Neuronal stem cell (in vitro differentiated cells): ENCODE measurements at places on chromosomes 5 and 9.
A peak's percentile ranks its signal among the peaks of the same experiment; 100 is the strongest.

DNA sequence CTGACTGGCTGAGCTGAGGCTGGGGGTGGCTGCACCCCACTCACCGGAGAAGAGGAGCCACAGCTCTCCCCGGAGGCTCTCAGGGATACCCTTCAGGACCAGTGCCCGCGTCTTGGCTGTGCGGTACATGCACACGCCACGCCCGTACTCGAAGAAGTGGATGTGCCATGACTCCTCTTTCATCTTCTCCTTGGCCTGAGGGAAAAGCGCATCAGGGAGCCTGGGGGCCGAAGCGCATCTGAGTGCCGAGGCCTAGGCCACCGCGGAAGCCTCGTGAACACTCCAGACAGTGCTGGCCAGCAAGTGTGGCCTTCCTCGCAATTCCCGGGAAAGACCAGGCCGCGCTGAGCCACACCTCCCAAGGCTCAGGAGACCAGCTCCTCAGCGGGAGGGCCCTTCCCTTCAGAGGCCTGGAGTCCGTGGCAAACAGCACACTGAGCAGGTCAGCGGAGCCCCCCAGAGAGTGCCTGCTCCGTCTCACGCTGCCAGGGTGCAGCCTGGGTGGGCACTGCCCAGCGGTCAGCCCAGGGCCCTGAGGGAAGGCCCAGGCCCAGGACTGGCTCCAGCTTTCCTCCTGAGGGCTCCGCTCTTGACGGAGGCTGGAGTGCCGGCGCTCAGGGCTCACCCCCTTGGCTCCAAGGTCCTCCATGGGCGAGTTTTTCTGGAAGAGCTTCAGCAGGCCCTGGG lies 20.5 kb upstream of the MRNIP start:
- no peak for DNase-seq

GRCh38 chr5:159901772-159902171 lies 14.5 kb upstream of the ADRA1B start:
- no peak for DNase-seq

DNA sequence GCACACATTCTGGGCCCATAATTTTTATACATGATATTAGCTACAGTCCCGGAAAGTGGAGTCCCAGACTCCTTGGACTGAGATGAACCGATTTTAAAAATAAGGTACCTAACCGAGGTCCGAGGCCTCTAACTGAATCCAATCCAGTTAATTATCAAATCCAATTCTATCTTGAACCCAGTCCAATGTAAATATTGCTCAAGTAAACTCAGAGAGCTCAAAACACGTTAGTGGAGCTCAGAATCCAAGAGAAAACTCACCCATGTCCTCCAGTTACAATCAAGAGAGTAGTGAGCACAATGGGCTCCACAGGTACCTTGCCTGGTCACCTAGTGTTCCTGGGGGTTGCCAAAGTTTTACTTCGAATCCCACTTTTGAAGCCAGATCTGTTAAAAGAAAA lies 37.9 kb upstream of the DIRAS2 start:
- no peak for DNase-seq

GRCh38 chr9:18452276-18452675 lies 21.7 kb upstream of the ADAMTSL1 start:
- no peak for DNase-seq

DNA sequence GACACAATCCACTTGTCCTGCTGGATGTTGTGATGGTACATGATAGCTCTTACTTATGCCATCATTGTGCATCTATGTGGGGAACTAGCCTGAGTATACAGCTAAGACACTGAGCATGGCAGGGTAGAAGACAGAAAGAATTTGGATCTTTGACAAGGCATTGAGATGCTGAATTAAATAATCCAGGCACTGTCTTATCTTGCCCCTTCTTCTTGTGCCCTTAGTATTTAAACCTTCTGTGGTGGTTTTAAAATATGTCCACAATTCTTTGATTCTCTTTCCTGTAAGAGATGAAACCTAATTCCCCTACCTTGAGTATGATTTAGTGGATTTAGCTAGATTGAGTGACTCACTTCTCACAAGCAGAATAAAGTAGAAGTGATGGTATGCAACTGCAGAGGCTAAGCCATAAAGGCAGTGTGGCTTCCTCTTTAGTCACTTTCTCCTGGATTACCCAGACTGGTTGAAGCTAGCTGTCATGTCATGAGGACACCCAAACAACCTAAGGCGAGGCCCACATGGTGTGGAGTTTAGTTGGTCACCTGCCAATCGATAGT lies 174.0 kb upstream of the NREP start:
- DNase-seq: no peak

GRCh38 chr9:133344071-133344470 lies 3.9 kb downstream of the MED22 start:
- DNase-seq: no peak

- no peak for DNase-seq
Measured at GRCh38 chr5:113124265-113124664, 147.7 kb downstream of the DCP2 start.

- no peak for DNase-seq
Measured at GRCh38 chr5:175824676-175825075, 46.7 kb upstream of the CPLX2 start.

GRCh38 chr9:121368745-121369144 lies 1.3 kb downstream of the STOM start:
- DNase-seq: no peak

DNA sequence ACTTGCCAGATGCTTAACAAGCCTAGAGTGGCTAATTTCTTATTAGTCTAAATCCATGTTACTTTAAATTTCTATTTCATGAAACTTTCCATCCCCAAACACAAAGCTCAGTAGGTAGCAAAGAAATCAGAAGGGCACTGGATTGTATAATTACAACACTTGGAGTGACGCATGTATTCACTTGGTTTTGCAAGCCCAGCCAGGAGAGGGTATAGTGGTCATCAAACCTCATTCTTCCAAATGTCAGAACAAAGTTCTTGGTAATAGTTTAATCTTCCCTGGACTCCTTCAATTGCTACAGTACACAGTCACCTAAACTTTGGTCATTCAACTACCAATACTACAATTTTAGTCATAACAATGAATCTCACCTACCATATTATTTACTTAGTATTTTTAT lies 112.1 kb downstream of the SEMA6A start:
- DNase-seq: no peak

DNA sequence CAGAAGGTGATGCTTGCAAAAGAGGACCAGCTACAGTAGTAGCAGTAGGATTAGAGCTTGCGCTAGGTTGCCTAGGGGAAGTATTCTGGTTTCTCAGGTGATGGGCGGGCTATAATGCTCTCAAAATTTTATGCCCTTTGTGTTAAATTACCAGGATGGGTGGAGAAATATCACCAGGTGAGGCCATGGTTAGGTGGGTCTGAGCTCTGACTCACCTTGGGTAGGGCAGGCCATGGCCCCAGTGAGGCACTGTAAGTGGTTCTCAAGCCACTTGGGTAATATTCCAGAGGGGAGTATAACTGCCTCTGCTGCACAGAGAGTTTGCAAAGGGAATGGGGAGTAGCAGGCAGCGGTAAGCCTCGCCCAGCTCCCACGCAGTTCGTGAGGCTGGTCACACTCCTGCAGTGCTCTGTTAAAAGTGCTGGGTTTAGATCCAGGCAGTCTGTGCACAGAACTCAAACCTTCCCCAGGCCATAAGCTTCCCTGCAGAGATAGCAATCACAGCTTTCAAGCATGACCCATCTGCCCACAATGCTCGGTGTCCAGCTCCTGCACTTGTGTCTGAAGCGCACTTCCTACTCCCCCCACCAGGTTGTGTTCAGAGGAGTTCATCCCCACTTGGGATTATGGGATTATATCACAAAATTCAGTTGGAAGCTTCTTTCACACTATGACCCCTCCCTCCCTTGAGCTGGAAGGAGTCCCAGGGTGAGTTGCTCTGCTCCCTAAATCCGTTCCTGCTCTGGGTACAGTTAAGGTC lies 575.0 kb downstream of the CHSY3 start:
- no peak for DNase-seq

DNA sequence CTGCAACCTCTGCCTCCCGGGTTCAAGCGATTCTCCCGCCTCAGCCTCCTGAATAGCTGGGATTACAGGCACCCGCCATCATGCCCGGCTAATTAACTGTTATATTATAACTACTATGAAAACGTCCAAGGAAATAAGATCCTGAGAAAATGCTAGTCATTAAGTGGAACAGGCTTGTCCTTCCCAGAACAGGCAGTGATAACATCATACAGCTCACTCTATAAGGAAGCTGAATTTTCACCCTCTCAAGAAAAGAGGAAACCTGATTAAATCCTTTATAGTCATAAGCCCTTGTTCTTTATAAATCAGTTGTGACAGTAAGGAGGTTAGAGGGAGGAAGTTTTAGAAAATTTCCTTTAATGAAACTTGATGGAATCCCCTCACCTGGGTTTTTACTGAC lies 163.9 kb upstream of the CLINT1 start:
- DNase-seq: no peak

DNA sequence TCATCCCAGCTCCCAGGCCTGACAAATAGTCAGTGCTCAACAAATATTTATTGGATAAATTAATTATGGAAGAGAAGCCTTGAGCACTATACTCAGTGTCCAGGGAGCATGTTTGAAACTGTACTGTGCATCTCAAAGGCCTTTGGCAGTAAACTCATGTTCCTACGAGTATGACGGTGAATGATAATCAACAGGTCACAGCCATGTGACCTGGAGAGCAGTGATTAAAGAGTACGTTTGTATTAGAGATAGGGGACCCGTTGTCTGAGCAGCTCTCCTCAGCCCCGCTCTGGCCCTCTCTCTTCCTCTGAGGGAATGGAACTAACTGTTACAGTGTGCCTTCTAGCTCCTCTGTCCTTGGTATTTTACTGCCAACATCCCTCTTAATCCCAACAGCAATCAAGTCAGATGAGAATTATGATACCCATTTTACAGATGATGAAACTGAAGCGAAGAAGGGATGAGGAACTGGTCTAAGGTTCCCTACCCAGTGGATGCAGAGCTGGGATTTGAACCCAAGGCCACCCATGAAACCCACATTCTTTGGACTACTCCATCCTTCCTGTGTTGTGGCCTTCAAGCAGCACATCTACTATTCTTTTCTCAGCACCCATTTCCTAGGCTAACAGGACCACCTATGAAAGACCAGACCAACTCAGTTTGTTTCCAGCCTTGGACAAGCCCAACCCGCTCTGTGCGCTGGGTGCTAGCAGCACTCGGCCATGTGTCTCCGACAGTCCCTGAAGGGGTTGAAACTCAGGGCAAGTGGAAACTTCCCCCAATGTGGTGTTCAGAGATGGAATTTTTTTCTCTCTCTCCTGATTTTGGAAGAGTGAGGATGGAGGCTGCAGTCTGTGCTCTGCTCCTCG lies 34.9 kb downstream of the SPRY4 start:
- no peak for DNase-seq

- no peak for DNase-seq
Measured at GRCh38 chr5:36365896-36366295, 64.2 kb upstream of the RANBP3L start.

DNA sequence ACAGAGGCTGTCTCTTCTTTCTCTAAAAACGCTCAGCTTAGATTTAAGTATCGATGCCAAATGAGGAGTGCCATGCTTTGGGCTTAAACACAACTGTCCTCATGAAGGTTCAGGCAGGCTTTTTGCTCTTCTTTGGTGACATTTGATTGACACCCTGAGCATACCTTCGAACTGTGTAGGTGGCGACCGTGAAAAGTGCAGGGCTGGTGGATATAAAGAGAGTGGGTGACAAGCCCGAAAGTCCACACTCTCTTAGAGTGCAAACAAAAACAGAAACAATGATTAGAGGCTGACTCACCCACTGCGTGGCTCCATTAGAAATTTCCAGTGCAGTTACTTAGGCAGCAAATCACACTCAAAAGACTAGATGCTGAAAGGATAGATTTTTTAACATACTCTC lies 141.7 kb downstream of the SYK start:
- DNase-seq: no peak

- no peak for DNase-seq
Measured at GRCh38 chr5:170431571-170431970, 42.4 kb upstream of the KCNMB1 start.

DNA sequence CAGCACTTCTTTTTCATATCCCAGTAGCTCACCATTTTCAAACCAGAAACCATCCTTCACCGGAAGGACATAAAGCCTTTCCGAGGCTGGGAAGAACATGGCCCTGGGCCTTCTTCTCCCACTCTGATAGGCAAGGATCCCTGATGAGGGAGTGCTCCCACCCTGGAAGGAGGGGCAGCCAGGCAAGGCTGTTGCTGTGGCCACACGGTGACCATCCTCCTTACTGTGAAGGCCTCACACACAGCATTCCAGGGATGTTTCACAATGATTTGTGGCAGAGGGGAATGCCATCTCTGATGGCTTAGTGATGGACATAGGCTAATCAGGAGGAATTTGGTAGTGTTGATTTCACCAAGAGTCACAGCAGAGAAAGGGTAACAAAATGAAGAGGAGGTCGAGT lies 130.7 kb downstream of the ADAMTS12 start:
- DNase-seq: peak; percentile 9

DNA sequence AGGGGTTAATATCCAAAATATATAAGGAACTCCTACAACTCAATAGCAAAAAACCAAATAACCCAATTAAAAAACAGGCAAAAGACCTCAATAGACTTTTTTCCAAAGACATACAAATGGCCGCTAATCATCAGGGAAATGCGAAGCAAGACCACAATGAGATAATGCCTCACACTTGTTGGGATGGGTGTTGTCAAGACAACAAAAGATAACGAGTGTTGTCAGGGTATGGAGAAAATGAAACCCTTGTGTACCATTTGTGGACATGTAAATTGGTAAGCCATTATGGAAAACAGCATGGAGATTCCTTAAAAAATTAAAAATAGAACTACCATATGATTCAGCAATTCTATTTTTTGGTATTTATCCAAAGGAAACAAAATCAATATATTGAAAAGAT lies 620.2 kb downstream of the ACTL7B start:
- no peak for DNase-seq

DNA sequence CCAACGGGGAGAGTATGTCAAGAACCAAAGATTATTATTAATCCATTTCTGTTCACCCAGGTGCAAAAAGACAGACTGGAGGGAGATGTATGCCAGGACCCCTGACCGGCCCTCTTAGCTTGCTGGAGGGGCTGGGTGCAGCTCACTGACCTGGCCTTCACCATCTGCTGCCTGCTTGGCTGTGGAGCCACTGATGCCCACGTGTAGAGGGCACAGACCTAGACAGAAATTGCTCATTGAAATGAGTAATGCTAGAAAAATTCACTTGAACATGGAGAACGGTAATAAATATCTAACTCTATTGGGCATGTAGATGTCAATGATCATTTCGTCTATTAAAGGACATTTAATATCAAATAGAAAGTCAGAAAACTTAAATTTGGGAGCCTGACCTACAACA lies 58.8 kb upstream of the ERCC6L2 start:
- no peak for DNase-seq

GRCh38 chr9:114169952-114170770 lies 14.8 kb downstream of the COL27A1 start:
- DNase-seq: no peak

DNA sequence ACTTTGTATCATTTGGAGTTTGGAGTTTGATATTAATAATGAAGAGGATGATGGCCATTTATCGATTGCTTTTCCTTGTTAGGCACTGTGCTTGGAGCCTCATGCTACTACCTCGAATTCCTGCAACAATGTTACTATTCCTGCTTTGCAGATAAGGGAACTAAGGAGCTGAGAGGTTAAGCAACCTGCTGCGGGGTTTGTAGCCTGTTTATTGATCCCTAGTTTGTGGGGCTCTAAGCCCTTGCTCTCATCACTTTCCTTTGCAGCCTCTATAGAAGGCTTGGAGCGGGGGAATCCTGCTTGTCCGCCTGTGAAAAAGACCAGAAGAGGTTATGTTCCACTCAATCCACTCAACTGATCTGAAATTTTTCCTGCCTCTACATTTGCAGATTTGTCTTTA lies 15.8 kb downstream of the ARHGEF28 start:
- no peak for DNase-seq
